ENCODE measurements at places on chromosomes 4 and X.
A peak's percentile ranks its signal among the peaks of the same experiment; 100 is the strongest.

DNA sequence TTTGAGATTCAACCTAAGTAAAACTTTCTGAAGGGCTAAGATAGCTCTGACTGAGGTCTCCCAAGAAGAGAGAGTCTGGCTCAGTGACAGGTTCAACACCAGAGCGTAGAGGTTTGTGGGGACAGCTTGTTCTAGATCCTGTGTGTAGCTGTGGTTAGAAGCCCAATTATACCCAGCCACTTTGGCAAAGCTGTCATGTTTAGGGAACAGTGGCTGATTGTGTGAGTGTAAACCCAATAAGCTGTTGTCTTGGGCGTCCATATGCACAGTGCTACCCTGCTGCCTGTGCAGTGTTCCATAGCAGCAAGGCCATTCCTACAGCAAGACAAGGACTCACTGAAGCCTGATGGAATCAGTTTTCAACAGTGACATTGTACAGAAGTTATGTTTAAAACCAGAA lies 11.2 kb upstream of the SCRG1 start:
- no peak for DNase-seq

DNA sequence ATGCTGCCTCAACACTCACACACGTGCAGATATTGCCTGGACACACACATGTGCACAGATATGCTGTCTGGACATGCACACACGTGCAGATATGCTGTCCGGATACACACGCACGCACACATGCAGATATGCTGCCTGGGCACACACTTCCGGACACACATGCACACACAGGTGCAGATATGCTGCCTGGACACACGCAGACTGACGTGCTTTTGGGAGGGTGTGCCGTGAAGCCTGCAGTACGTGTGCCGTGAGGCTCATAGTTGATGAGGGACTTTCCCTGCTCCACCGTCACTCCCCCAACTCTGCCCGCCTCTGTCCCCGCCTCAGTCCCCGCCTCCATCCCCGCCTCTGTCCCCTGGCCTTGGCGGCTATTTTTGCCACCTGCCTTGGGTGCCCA lies 14.7 kb downstream of the FGFRL1 start:
- DNase-seq: peak; percentile 73

GRCh38 chrX:132483951-132484350 lies 4.9 kb downstream of the MBNL3 start:
- no peak for DNase-seq

GRCh38 chr4:166252487-166253402 lies 379.7 kb downstream of the TLL1 start:
- no peak for DNase-seq

DNA sequence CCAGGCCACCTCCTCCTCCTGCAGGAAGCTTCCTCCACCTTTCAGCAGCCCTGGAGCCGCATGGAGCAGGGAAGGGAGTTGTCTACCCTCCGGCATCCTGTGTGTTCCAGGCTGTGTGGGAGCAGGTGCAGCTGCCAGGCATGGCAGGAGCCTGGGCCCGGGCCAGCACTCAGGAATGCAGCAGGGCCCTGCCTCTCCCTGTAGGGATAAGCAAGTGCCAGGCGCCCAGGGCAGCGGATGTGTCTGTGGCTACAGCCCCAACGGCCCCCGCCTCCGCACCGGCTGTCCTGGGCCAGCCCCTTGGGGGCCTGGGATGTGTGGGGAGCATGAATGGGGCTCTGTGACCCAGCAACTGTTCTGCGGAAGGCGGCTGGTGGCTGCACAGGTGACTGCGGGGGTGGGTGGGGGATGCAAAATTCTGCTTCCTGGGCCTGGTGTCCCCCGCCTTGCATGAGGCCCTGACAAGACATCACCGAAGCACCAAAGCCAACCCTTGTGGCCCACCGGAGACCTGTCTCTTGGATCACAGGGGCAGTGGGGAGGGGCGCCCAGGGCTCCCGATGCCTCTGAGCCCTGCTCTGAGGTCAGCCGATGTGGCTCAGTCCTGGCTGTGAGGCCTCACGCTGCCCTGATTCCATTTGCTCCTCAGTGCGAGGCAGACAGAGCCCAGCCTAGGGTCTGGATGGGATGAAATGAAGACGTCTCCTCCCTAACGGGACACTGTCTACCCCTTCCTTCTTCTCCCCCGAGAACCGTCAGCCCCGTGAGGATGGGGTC lies 1.4 kb upstream of the DOK7 start:
- DNase-seq: no peak

DNA sequence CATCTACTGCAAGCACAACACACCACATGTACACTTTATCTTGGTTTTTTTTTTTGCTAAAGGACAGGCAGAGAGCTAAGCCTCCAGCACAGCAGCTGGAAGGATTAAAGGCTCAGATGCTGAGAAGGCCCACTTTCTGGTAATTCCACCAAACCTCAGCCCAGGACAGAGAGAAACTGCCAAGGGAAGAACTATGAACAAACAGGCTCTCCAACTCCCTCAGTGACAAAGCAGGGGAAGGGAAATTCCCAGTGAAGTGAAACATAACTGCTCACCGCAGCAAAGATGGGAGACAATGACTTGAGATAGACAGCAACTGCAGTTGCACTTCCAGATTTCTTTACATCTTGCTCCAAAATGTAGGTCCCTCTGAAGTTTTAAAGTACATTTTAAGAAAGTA lies 4.8 kb downstream of the PROM1 start:
- DNase-seq: no peak

GRCh38 chr4:132809298-132810032 lies 339.6 kb upstream of the PCDH10 start:
- DNase-seq: no peak

DNA sequence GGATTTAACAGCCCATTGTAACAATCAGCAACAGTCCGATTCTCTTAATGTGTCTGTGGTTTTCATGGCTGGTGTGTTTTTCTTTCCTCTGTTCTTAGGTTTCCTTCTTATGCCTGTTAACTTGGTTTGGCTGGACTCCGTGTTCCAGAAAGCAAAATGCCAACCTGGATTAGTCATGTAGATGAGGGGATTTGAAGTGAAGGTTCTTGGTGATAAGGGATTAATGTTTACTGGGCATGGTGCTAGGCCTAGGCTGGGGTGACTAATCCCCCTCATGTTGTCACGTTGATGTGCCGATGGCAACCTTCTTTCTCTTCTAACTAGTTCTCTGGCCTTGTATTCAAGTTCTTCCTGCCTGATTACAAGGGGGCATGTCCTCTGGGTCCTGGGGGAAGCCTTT lies 85.9 kb downstream of the REPS2 start:
- DNase-seq: no peak

- no peak for DNase-seq
Measured at GRCh38 chr4:138507522-138507921, 265.4 kb upstream of the SLC7A11 start.

DNA sequence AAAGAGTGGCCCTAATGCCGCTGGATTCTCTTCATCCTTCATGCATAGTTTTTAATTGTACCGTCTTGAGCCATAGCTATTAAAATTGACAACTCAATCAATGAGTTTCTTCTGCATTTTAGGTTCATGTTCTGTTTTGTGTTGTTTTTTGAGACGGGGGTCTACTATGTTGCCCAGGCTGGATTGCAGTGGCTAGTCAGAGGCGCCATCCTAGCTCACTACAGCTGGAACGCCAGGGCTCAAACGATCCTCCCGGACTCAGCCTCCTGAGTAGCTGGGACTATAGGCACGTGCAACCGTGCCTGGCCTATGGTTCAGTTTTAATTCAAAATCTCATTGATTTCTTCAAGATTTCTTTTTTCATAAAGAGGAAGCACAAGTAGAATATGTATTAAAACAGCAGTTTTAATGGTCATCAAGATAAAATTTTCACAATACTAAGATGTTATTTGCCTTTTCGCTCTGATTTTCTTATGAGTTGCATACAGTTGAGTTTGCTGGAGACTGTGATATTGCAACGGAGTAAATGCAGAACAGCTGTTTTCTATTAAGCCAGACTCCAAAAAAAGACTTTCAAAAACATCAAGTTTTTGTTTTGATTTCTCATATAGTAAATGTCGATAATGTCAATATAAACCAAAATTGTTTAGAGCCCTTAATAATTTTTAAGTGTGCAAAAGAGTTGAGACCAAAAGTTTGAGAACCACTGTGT lies 1.1 kb upstream of the STX18 start:
- DNase-seq: no peak

GRCh38 chr4:77586951-77587383 lies 18.7 kb upstream of the CXCL13 start:
- DNase-seq: no peak

GRCh38 chr4:37475776-37476175 lies 210.4 kb downstream of the RELL1 start:
- DNase-seq: no peak

DNA sequence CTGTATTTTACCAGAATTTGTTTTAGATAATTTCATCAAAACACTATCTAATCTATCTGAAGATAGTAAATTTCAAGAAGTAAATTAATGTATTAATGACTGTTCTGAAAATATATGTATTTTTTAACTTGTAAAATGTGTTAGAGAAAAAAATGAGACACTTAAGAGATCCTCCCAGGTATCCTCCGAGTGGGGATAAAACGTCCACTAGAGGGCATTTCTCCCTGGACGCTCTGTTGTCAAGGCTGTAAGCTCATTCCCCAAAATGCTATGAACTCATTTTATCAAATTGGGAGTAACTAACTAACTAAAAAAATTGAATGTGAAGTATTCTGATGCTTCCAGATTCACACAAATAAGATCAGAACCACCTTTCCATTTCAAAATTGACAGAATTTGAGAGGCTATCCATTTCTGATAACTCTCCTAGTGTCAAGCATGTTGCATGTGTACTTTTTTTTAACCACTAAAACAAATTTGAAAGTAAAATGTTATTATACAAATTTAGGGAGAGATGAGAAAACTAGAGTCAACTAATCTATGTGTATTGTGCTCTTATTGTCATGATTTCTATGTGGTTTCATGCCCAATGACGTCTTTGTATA lies 337.3 kb upstream of the HS3ST1 start:
- no peak for DNase-seq
